Gastrocnemius medialis (tissue), 4 donors: ENCODE measurements at places on chromosomes 16 and 17. TPM values are rescaled to one million over a fixed set of nuclear protein-coding genes. Genes with fewer than 3 reads are reported as not detected.

- H3K4me3 ChIP-seq = no peak overlapping the region
- H3K27ac ChIP-seq = no peak overlapping the region
- no peaks in the 10 kb centered on the region for H3K36me3 ChIP-seq
- H3K27me3 ChIP-seq = no peaks in the 10 kb centered on the region
- DNase-seq = peak; percentile 43
- H3K4me1 ChIP-seq = no peaks in the 10 kb centered on the region
These were observed 10.6 kb upstream of the CETP start for GRCh38 chr16:56950881-56951771.

- H3K4me3 ChIP-seq = no peak overlapping the region
- H3K27me3 ChIP-seq = no peaks in the 10 kb centered on the region
- H3K27ac ChIP-seq = no peak overlapping the region
- H3K36me3 ChIP-seq = no peaks in the 10 kb centered on the region
These were observed 46.9 kb downstream of the ZNF423 start for GRCh38 chr16:49809062-49809461.

KRTAP4-5 gene
- total RNA-seq = not detected

DNA sequence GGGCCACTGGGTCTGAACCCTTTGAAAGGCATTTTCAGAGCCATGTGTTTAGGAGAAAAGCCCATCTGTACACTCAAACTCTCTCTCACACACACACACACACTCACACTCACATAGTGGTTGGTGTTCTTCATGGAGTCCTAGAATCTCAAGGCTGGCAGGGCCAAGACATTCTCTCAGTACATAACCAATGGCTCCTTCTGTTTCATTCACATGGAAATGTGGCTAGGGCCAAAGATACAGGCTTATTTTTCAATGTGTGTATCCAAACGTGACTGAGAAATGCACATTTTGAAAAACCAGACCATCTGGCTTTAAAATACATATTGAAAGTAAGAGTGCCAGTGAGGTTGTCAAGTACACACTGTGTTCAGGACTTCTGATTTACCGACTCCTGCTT lies 59.0 kb upstream of the SALL1 start:
- H3K4me1 ChIP-seq = no peaks in the 10 kb centered on the region
- no peak overlapping the region for H3K4me3 ChIP-seq
- no peak for DNase-seq
- no peaks in the 10 kb centered on the region for H3K27me3 ChIP-seq

GRCh38 chr16:67026570-67026969 lies 2.4 kb upstream of the CBFB start:
- H3K27ac ChIP-seq = no peak overlapping the region
- DNase-seq = no peak
- H3K27me3 ChIP-seq = no peaks in the 10 kb centered on the region
- no peak overlapping the region for H3K4me3 ChIP-seq
- H3K4me1 ChIP-seq = peaks cover 20% of the 10 kb centered on the region
- H3K36me3 ChIP-seq = no peaks in the 10 kb centered on the region

DNA sequence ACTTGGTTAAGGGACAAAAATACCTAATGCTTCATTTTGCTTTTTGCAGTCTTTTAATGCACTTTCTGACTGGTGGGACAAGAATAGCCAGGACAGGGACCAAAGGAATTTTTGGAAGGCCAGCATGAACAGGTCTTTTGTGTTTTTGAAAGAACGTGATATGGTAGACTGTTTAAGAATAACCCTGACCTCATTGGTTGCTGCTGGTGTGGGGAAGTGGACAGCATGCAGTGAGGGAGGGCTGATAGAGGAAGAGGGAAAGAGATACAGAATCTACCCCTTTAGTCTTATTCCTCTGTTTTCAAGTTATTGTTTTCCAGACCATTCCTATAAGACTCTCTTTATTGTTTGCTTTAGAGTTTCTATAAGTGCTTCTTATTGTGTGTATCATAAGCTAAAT lies 816.2 kb downstream of the CDH11 start:
- DNase-seq = no peak
- no peaks in the 10 kb centered on the region for H3K4me1 ChIP-seq
- no peak overlapping the region for H3K4me3 ChIP-seq
- no peaks in the 10 kb centered on the region for H3K36me3 ChIP-seq

DNA sequence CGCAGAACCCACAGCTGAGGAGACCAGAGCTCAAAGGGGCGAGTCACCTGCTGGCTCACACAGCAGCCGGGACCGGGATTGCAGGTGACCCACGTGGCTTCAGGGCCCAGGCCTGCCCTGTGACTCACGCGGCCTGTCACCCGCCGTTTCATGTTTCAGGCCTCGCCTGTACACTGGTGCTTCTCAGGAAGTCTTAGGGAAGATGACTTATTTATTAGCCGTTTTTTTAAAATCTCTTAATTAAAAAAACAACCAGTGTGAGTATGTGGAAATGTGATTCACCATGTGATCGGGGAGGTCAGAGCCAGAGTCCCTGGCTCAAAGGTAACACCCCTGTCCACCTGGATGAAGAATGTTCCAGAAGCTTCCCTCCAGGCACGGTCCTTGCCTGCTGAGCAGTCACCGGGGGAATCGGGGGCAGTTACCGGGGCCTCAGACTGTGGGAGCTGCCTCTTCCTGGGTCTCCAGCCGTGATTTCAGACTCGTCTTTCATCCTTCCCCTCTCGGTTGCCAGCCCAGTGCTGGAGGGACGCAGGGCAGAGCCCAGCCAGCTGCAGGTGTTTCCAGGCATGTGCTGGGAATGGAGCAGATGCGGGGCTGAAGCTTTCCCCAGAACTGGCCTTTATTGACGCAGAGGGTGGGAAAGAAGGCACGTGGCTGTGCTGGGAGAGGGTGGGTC lies 49.3 kb downstream of the CMIP start:
- H3K4me3 ChIP-seq = no peak overlapping the region
- H3K36me3 ChIP-seq = no peaks in the 10 kb centered on the region
- H3K27me3 ChIP-seq = no peaks in the 10 kb centered on the region
- no peak for DNase-seq
- peaks cover 3% of the 10 kb centered on the region for H3K4me1 ChIP-seq

MNT gene
- total RNA-seq = 4.7 TPM

GRCh38 chr17:4838309-4838785 lies 5.2 kb downstream of the MINK1 start:
- H3K27ac ChIP-seq = no peak overlapping the region
- H3K4me1 ChIP-seq = peaks cover 22% of the 10 kb centered on the region
- no peaks in the 10 kb centered on the region for H3K27me3 ChIP-seq
- no peak overlapping the region for H3K4me3 ChIP-seq
- no peaks in the 10 kb centered on the region for H3K36me3 ChIP-seq

WNK4 gene
- not detected for total RNA-seq

DNA sequence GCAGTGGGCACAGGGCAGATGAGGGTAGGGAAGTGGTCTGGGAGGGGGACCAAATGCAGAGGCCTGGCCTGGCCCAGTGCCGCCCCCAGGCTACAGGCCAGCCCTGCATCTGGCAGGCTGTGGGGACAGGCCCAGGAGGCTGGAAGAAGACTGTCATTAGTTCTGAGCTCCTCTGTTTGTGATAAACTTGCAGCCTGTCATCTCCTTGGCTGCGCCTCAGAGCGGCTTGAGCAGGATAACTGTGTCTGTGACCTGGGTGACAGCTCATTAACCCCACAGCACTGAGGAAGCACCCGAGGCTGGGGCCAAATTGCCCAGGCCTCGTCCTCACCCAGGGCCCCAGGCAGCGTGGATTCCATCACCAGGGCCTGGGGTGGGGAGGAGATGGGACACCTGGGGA lies 23.9 kb downstream of the ABCC3 start:
- no peaks in the 10 kb centered on the region for H3K36me3 ChIP-seq
- DNase-seq = no peak
- no peak overlapping the region for H3K27ac ChIP-seq
- no peak overlapping the region for H3K4me3 ChIP-seq

DNA sequence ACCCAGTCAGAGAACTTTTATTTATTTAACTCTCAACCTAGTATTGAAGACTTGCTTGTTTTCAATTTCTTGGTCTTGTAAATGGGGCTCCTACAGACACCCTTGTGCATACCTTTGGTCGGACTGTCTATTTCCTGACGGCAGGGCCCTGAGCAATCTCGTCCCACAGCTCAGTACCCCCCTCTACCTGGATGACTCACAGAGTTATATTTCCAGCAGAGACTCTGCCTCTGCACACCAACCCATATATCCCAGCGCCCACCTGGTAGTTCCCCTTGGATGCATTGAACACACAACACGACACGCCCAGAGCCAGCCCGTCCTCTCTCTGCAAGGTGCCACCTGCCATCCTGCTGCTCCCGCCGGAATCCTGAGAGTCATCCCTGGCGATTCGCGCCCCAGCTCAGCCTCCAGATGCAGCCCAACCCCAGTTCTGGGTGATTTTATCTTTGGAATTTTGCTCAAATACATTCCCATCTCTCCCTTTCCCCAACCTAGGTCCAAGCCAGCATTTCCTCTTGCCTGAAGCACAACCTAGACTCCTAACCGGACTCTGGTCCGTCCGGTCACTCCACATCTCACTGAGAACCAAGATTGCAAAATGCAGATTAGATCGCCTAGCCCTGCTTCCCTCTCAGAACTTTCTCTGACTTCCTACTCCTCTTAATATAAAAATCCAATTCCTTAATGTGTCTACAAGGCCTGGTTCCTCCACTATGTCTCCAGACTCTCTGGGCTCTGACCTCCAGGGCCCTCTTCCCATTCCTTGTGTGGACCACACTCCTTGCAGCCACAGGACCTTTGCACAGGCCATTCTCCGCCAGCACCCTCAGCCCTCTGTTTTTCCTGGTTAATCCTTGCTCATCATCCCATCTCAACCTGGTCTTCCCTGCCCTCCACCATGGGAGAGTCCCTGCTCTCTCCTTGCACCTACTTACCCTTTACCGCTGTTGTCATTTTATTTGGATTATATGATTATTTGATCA lies 129.2 kb downstream of the SEC14L1 start:
- no peaks in the 10 kb centered on the region for H3K36me3 ChIP-seq
- no peaks in the 10 kb centered on the region for H3K4me1 ChIP-seq
- H3K27ac ChIP-seq = no peak overlapping the region
- no peak overlapping the region for H3K4me3 ChIP-seq
- DNase-seq = no peak

DNA sequence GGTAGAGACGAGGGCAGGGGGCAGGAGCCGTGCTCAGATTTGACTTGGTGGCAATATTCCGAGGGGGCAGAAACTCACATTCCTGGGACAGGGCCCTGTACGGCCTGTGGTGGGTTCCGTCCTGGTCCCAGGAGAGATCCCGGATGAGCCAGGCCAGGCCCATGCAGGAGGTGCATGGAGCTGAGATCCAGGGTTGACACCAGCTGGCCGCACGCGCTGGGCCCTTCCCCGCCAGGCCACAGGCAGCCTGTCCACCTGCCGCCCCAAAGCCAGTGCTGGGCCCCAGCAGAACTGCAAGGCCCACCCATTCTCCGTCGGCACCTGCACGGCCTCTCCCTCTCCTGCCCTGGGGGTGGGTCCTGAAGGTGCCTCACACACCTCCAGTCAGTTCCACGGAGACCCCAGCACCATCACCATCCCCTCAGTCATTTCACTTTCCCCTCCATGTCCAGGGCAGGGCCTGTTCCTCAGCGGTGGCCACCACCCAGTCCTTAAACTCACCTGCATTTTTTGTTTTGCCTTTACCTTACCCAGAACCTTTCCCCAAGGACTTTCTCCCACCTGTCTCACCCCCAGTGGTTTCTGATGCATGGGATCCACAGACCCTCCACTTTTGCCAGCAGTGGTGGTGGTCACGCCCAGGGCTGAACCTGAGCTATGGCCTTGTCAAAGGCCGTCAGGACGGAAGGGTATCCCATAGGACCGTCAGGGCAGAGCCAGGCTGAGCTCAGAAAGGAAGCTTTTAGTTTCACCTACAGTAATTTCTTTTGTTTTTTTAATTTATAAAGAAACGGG lies 25.1 kb upstream of the CDH15 start:
- H3K27me3 ChIP-seq = no peaks in the 10 kb centered on the region
- no peaks in the 10 kb centered on the region for H3K4me1 ChIP-seq
- H3K36me3 ChIP-seq = peaks cover 57% of the 10 kb centered on the region
- no peak for DNase-seq
- no peak overlapping the region for H3K4me3 ChIP-seq

DNA sequence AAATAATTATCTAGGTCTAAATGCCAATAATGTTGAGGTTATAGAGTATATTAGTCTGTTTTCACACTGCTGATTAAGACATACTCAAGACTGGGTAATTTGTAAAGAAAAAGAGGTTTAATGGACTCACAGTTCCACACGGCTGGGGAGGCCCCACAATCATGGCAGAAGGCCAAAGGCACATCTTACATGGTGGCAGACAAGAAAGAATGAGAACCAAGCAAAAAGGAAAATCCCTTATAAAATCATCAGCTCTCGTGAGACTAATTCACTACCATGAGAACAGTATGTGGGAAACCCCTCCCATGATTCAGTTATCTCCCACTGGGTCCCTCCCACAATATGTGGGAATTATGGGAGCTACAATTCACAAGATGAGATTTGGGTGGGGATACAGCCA lies 2.9 kb upstream of the KATNB1 start:
- H3K27me3 ChIP-seq = no peaks in the 10 kb centered on the region
- DNase-seq = no peak
- H3K4me1 ChIP-seq = peaks cover 19% of the 10 kb centered on the region
- no peak overlapping the region for H3K4me3 ChIP-seq
- no peak overlapping the region for H3K27ac ChIP-seq
- H3K36me3 ChIP-seq = no peaks in the 10 kb centered on the region

- no peak for DNase-seq
- H3K36me3 ChIP-seq = no peaks in the 10 kb centered on the region
- peak within 1 kb of the TSS; percentile 31 for H3K27ac ChIP-seq
- H3K4me1 ChIP-seq = peaks cover 12% of the 10 kb centered on the region
- peaks cover 61% of the 10 kb centered on the region for H3K27me3 ChIP-seq
- H3K4me3 ChIP-seq = peak within 1 kb of the TSS; percentile 35
These were observed at the start of gene RAB37 for GRCh38 chr17:74736513-74737298. RAB37 (plus strand) TSS chr17:74737256; CDS start chr17:74737273, 17 bp downstream.

DNA sequence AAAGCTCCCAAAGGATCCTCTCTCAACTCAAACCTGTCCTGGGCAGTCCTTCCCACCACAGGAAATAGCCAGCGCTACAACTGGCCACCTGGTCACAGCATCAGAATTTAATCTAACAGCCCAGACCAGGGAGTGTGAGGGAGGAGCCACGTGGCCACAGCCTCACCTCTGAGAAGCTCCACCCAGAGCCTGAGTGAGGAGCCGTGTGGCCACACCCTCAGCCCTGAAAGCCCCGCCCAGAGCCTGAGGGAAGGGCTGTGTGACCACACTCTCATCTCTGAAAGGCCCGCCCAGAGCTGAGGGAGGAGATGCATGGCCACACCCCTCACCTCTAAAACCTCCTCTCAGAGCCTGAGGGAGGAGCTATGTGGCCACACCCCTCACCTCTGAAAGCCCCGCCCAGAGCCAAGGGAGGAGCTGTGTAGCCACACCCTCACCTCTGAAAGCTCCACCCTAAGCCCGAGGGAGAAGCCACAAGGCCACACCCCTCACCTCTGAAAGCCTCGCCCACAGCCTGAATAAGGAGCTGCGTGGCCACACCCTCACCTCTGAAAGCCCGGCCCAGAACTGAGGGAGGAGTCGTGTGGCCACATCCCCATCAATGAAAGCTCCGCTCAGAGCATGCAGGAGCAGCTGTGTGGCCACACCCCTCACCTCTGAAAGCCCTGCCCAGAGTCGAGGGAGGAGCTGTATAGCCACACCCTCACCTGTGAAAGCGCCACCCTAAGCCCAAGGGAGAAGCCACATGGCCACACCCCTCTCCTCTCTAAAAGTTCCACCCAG lies 28.6 kb downstream of the SLC38A8 start:
- no peak overlapping the region for H3K27ac ChIP-seq
- no peaks in the 10 kb centered on the region for H3K4me1 ChIP-seq
- H3K27me3 ChIP-seq = no peaks in the 10 kb centered on the region
- no peak for DNase-seq
- no peaks in the 10 kb centered on the region for H3K36me3 ChIP-seq
- no peak overlapping the region for H3K4me3 ChIP-seq

GRCh38 chr16:74729783-74730683 lies 29.4 kb upstream of the MLKL start:
- H3K27me3 ChIP-seq = peaks cover 7% of the 10 kb centered on the region
- H3K4me1 ChIP-seq = no peaks in the 10 kb centered on the region
- H3K27ac ChIP-seq = no peak overlapping the region
